Mesothelial cell of epicardium (in vitro differentiated cells): ENCODE measurements at places on chromosomes 5 and 9.
A peak's percentile ranks its signal among the peaks of the same experiment; 100 is the strongest.

- H3K27me3 ChIP-seq = no peaks in the 10 kb centered on the region
- H3K4me3 ChIP-seq = no peak overlapping the region
- H3K27ac ChIP-seq = no peak overlapping the region
- peaks cover 21% of the 10 kb centered on the region for H3K4me1 ChIP-seq
These were observed 180.5 kb downstream of the PCSK1 start for GRCh38 chr5:96252596-96252995.

DNA sequence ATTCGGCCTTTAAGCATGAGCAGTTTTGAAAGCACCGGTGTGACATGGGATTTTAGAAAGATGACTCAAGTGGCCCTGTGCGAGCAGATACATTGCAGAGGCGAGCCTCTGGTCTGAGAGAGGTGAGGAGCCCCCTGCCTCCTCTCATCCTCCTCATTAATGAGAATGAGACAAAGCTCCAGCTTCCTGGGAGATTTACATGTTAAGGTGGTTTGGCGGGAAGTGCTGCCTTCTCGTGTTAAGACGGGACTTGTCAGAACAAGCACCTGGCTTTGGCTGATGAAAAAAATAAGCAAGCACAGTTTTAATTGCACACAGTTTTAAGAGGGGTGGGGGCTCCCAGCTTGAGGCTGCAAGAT is 68.1 kb downstream of the ACTL7B start:
- H3K36me3 ChIP-seq = no peaks in the 10 kb centered on the region
- H3K4me1 ChIP-seq = peaks cover 20% of the 10 kb centered on the region
- H3K4me3 ChIP-seq = no peak overlapping the region
- DNase-seq = no peak
- H3K27me3 ChIP-seq = no peaks in the 10 kb centered on the region
- peak overlapping the region; percentile 63 for H3K27ac ChIP-seq

- no peaks in the 10 kb centered on the region for H3K27me3 ChIP-seq
- H3K4me3 ChIP-seq = no peak overlapping the region
- peaks cover 28% of the 10 kb centered on the region for H3K4me1 ChIP-seq
- no peak for DNase-seq
These were observed 95.4 kb upstream of the PRDM9 start for GRCh38 chr5:23411994-23412393.

DNA sequence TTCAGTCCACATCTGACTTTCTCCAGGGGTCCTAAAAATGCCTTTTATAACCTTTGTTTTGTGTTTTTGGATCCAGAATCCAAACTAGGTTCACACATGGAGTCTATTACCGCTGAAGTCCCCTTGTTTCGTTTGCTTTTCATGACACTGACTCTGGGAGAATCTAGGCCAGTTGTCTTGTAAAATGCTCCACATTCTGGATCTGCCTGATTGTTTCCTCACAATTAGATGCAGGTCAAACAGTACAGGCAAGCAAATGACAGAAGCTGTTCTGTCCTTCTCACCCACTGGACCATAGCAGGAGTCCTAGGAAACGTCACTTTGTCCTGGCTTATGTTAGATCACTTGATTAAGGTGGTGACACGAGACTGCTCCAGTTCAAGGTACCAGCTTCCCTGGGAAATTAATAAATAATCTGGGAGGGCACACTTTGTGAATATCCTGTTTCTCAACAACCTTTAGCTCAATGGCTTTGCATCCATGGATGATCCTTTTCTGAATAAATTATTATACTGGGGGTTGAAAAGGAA is 34.1 kb downstream of the FABP6 start:
- peaks cover 30% of the 10 kb centered on the region for H3K4me1 ChIP-seq
- H3K36me3 ChIP-seq = peaks cover 7% of the 10 kb centered on the region
- no peak for DNase-seq
- H3K4me3 ChIP-seq = no peak overlapping the region
- peak overlapping the region; percentile 3 for H3K27ac ChIP-seq

- no peak for DNase-seq
- no peaks in the 10 kb centered on the region for H3K36me3 ChIP-seq
- H3K27me3 ChIP-seq = no peaks in the 10 kb centered on the region
- H3K4me3 ChIP-seq = no peak overlapping the region
- H3K27ac ChIP-seq = no peak overlapping the region
These were observed 50.7 kb downstream of the MSX2 start for GRCh38 chr5:174775081-174775480.

DNA sequence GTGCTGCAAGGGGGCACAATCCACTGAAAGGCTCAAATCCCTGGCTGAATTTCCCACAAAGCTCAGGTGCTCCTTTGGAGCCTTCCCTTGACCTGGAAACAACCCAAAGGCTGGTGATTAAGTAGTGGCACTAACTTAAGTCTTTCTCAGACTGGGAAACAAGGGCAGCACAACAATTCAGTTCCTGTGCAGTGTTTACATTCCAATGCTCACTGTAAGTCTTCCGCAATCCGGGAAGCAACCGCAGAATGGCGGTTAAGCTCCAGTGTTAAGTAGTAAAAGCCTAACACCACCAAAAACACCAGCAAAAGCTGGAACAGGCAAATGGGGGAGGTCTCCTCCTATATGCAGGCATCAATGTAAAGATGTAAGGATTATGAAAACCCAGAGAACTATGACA is 117.2 kb downstream of the TRPM3 start:
- H3K27me3 ChIP-seq = no peaks in the 10 kb centered on the region
- no peaks in the 10 kb centered on the region for H3K4me1 ChIP-seq
- no peak overlapping the region for H3K27ac ChIP-seq
- peaks cover 8% of the 10 kb centered on the region for H3K36me3 ChIP-seq

DNA sequence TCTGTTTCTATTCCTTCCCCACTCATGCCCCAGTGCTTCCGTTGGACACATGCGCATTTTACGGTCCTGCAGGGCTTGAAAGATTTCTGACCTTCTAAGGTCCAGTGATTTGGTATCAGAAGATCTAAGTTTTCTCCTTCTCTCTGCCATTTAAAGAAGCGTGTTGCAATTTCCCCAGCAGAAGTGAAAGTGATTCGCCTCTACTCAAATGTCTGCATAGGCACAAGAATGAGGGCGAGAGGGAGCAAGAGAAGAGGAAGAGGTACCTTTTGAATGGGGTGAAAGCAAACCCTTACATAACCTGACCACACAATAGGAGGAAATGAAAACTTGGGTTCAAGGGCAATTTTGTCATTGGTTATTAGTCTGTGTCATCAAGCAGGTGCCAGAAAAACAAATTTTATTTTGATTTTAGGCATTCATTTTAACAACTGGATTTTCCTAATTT is 31.7 kb upstream of the NR3C1 start:
- H3K27me3 ChIP-seq = peaks cover 13% of the 10 kb centered on the region
- H3K27ac ChIP-seq = no peak overlapping the region
- no peak for DNase-seq
- no peak overlapping the region for H3K4me3 ChIP-seq

GRCh38 chr5:35182910-35183535 is 47.3 kb downstream of the PRLR start:
- no peaks in the 10 kb centered on the region for H3K4me1 ChIP-seq
- H3K36me3 ChIP-seq = no peaks in the 10 kb centered on the region

DNA sequence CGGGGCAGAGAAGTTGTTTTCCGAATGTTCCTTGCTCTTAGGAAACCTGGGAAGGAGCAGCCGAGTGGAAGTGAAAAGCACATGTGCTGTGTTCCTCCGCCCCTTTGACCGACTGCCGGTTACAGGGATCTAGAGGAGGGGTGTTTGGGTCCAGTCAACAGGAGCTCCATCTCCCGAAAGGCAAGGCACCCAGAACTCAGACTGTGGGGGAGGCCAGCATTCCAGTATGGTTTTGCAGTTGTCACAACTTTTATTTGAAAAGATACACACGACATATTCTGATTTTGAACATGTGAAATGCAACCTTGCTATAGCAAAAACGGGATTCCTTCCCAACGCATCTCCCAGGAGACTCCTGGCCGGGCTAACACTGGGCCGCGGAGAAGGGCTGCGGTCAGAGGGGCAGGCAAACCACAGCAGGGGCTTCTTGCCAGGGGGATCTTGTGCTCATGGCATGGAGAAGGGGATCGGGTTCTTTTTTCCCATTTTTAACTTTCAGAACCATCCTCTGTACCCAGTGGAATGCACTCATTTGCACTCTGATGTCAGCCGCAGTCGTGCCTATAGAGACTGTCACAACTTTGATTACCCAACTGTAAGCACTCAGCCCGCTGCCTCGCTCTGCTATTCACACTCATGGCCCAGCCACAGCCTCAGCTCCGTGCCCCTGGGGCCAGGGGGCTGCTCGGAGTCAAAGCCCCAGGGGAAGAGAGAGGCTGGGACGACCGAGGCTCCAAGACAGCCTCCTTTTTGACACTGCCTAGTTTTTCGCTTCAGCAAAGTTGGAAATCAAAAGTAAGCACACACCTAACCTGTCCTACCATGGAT is 3.9 kb downstream of the QRFP start:
- H3K4me1 ChIP-seq = peaks cover 6% of the 10 kb centered on the region
- H3K36me3 ChIP-seq = peaks cover 10% of the 10 kb centered on the region
- DNase-seq = no peak
- no peak overlapping the region for H3K4me3 ChIP-seq
- peak overlapping the region; percentile 43 for H3K27ac ChIP-seq
